ENCODE measurements at places on chromosomes 3 and 15.

GRCh38 chr3:173140986-173141385 is at the start of gene SPATA16:
Gene SPATA16, minus strand, starts transcription at chr3:173141235. Its CDS starts 23,504 bp downstream, at chr3:173117731.
- no peak for DNase-seq

GRCh38 chr3:144177649-144178048 is 206.0 kb downstream of the DIPK2A start:
- no peak for DNase-seq

- DNase-seq: no peak
Measured at GRCh38 chr15:53196788-53197187, 406.7 kb upstream of the ONECUT1 start.

GRCh38 chr15:93073465-93073952 is 15.5 kb downstream of the RGMA start:
- DNase-seq: no peak

- DNase-seq: no peak
Measured at GRCh38 chr3:183937601-183938286, 53.1 kb upstream of the PARL start.

DNA sequence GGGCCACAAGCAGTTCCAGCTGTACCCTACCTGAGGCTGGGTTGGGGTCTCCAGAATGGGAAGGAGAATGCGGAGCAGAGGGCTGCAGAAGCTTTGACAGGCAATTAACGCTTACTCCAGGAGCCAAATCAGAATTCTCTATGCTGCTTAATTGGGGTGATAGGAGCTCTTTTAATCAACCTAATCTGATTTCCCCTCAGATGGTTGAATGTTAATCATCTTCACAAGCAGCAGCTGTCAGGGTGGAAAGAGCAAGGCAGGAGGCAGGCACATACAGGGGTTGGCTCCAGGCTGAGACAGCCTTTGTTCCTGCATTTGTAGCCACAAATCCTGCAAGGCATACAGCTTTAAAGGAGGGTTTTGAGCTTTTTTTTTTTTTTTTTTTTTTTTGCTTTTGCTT is 2.6 kb downstream of the CILP start:
- no peak for DNase-seq

DNA sequence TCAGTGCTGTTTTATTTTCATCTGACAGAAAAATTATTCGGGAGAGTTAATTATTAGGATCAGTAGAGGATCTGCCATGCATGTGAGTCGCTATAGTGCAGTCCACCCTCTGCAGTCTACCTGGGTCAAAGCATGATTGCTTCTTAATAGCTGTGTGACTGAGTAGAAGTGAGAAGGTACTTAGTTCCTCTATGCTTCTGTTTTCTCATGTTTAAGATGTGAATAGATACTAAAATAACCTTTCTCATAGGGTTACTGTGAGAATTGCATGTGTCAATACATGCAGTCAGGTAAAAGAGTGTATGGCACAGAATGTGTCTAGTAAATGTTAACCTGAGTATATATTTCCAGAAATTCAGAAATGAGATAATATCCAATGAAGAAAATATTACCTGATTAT is 435.7 kb downstream of the NAALADL2 start:
- no peak for DNase-seq

- DNase-seq: no peak
Measured at GRCh38 chr3:16168211-16168610, 6.3 kb upstream of the GALNT15 start.

- DNase-seq: no peak
Measured at GRCh38 chr3:72382460-72382859, 465.8 kb downstream of the SHQ1 start.

DNA sequence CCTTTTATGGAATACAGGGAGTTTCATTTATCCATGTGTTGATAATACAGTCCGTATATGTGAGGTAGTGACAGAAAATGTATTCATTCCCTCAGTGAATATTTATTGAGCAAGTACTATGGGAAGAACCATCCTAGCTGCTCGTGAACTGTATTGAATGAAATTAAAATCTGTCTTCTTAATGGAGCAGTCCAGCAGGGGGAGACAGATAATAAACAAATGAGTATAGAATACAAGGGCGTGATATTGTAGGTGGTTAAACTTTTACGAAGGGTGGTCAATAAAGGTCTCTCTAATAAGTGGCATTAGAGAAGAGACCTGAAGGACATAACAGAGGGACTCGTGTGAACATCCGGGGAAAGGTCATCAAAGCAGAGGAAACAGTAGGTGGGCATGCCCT is 62.7 kb upstream of the OSTN start:
- peak; percentile 31 for DNase-seq

- DNase-seq: no peak
Measured at GRCh38 chr3:159536876-159537275, 451.8 kb upstream of the IL12A start.

- DNase-seq: no peak
Measured at GRCh38 chr3:196969134-196969659, 564 bp upstream of the PIGZ start.

DNA sequence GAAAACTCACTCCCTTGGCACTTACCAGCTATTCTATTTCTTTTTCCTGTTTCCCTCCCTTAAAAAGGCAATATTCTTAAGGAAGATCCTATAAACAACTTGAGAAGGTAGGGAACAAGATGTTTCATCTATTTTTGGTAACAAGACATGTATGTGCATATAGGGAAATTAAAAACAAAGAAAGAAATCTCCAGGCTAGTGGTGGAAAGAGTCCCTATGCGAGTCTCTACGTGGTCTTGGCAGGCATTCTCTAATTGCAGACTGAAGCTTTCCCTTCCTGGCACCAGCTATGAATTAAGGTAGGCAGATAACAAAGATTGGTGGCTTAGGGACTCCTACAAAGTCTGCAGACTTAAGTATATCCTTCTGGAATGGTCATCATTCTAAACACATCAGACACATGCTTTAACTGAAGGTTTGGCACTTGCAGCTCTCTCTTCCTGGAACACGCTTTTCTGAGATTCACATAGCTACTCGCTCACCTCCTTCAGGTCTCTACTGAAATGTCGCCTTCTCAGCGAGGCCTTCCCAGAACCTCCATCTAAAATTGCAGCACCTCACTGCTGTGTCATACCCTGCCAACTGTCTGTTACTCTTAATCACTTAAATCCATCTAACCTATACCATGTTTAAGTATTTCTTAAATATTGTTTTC is 336.0 kb downstream of the VGLL3 start:
- no peak for DNase-seq

DNA sequence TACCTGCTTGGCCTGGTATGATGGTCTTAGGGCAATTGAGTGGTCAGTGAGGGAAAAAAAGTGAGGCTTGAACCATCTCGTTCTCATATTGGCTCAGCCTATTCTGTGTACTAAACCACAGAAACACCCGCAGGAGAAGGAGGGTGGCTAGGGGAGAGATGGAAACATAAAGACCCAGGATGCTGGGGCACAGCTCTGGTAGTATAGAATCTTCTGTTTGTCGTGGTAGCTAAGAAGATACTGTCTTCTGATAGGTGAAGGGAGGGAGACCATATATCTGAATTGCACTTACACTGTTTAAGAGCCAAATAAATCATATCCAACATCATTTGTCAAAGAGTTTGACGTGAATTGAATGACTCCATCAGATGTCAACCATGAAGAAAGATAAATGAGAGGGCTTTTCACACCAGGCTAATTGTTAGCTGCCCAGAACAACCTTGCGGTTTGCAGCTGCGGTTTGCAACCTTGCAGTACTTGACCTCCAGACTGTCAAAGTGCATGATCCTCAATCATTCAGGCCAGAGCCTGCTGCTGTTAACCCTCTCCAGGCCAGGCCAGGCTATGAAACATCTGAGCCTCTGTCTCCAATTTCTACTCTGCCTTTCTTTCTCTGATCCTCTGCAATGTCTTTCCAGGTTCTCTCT is 40.9 kb upstream of the PIK3R4 start:
- peak; percentile 5 for DNase-seq

DNA sequence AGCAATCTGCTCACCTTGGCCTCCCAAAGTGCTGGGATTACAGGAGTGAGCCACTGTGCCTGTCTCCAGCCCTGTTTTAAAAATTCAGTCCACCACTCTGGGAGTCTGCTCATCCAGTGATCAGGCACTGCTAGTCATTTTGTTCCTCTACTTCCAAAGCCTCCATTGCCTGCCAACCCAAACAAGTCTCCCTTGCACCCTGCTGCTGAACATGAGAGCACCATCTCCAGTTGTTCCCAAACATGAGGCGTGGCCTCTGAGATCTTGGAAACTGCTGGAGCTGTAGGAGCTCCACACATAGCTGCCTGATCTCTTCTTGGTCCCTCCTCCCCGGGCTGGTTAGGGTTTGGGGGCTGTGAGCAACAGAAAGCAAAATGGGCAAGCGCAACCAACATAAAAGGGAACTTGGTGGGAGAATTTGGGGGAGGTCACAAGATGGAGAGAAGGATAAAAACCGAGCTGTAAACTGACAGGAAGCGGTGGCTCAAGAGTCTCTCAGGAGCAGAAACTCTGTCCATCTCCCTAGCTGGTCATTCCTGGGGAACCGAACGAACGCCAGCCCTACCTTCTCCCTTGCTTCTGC is 49.6 kb upstream of the TLE3 start:
- no peak for DNase-seq

- DNase-seq: no peak
Measured at GRCh38 chr3:89262309-89262929, 155.0 kb downstream of the EPHA3 start.

DNA sequence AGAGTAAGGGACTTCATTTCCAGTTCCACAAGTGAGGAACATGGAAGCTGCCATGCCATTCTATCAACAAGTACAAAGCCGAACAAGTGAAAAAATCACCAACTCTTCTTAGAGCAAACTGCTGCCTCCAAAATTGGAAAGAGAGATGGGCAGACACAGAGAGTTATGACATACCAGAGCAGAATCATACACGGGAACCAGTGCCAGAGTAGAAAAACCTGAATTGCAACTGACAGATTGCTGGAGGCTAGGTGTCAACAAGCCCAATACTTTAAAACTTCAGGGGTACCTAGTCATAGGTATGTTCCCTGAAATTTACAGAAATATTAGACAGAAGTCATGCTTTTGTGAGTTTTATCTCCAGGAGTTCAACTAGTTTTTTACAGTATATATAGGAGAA is 62.0 kb downstream of the TTBK2 start:
- DNase-seq: no peak

GRCh38 chr3:170773682-170774425 is 96.1 kb downstream of the RPL22L1 start:
- DNase-seq: no peak

- no peak for DNase-seq
Measured at GRCh38 chr3:30672959-30673358, 66.6 kb downstream of the TGFBR2 start.

DNA sequence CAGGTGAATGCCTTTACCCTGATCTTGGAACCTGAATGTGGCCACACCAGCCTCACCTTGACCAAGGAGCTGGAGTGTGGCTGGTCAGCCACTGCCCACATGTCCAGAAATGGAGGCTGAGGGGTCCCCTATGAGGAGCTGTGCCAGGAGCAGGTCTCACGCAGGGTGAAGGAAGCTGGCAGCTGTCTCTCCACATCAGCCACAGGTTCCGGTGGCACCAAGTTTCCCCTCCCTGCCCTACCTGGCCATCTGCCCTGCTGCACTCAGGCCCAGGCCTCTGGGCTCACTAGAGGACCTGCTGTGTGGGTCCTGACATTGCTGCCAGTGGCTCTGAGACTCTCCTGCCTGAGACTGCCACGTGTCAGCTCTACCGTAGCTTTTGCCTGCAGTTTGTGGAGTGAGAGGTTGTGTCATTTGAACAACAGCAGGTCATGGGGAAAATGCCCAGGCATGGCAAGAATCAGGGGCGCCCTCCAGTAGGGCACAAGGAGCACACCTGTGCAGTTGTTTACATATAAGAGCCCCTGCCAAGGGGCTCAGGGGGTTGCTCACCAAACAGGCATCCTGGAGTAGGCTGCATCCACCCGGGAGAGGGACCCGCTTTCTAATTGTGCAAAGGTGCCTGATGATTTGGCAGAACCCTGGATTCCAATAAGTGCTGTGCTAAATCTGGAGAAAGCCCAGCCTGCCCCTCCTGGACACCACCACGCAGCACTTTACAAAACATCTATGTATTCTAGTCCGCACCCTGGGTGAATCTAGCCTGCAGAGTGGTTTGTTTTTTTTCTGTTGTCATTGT is 258.5 kb upstream of the TLE3 start:
- no peak for DNase-seq

- peak; percentile 41 for DNase-seq
Measured at GRCh38 chr15:80234883-80235282, 17.1 kb downstream of the CTXND1 start.

DNA sequence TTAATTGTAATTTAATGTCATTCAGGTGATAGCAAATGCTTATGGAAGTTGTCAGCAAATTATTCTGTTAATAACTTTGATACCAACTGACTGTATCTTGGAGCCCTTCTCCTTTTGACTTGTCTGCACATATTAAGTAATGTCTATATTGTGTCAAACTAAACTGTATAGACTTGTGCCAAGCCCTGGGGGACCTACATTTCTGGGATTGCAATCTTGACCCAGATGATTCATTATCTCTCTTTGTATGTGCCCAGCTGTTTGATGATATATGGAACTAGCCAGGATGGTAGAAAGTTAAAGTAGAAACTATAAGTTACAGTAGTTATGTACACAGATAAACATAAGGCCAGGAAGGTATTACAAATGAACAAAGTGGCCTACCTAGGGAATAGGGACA is 402.8 kb upstream of the RARB start:
- no peak for DNase-seq

DNA sequence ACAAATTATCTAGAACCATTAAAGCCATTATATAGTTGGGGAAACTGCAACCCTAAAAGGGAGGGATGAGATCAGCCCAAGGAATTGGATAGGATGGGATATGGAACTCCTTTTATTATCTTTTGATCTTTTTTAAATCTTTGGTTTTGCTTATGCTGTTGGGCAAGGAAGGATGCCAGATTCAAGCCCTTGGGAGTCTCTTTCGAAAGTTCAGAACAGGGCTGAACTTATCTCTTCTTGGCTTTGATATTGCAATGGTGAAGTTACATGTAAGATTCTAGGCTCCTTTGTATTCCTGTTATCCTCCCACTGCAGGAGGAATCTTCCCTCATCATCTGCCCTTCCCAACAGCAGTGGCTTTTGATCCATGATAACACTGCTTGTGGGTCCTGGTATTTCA is 10.0 kb upstream of the SLC22A13 start:
- peak; percentile 39 for DNase-seq

DNA sequence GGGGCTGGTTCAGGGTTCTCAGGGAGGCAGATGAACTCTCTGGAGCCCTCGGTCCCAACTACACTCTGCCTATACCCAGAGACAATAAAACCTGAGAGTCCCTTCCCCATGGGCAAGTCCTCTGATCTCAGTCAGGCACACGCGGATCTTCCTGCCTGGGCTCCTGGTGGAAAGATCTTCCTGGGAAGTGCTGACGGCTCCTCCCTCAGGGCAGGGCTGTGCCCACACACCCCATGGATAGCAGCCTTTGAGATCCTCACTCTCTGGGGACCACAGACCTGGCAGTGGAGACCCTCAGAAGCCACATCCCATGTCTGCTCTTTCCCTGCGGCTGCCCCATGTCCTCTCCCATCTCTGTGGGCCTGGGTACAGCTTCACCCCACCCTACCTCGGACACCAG is 10.4 kb downstream of the SH2D7 start:
- DNase-seq: no peak

- DNase-seq: no peak
Measured at GRCh38 chr3:126440709-126440995, 35.0 kb downstream of the ZXDC start.

- DNase-seq: no peak
Measured at GRCh38 chr3:175818811-175819464, 959.8 kb downstream of the NAALADL2 start.

- no peak for DNase-seq
Measured at GRCh38 chr3:67875338-67875737, 220.9 kb upstream of the SUCLG2 start.

Data from amniotic epithelial cell (primary cell).